ENCODE measurements at places on chromosomes 6 and 20. TPM values are rescaled to one million over a fixed set of nuclear protein-coding genes. Genes with fewer than 3 reads are reported as not detected.

LRRC1 gene
- total RNA-seq = 12.6 TPM

DNA sequence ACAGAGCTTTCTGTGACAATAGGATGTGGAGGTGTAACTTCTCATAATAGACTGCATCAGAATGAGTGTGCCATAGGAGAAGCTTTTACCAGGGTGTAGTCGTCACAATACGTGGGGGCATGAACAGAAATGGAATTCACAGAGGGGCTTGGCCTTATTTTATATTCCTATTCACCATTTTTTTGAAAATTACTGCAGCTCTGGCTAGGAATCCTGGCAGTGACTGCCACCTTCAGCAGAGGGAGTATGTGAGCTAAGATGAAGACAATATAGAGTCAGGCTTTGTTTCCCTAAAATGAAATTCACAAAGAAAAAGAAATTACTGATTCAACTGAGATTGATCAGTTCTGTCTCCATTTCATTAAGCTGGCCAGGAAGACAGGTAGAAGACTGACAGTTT, 13.9 kb downstream of the TOMM6 start:
- DNase-seq = no peak

- DNase-seq = no peak
Measured at GRCh38 chr6:12081771-12082170, 69.7 kb downstream of the HIVEP1 start.

DNA sequence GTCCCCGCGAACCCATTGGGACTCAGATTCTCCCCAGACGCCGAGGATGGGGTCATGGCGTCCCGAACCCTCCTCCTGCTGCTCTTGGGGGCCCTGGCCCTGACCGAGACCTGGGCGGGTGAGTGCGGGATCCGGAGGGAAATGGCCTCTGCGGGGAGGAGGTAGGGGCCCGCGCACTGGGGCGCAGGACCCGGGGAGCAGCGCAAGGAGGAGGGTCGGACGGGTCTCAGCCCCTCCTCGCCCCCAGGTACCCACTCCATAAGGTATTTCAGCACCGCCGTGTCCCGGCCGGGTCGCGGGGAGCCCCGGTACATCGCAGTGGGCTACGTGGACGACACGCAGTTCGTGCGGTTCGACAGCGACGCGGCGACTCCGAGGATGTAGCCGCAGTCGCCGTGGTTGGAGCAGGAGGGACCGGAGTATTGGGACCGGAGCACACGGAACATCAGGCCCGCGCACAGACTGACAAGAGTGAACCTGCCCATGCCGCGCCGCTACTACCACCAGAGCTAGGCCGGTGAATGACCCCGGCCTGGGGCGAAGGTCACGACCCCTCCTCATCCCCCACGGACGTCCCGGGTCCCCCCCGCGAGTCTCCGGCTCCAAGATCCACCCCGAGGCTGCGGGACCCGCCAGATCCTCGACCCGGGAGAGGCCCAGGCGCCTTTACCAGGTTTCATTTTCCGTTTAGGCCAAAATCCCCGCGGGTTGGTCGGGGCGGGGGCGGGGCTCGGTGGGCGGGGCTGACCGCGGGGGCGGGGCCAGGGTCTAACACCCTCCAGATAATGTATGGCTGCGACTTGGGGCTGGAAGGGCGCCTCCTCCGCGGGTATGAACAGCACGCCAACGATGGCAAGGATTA, 15.7 kb upstream of the HLA-A start:
- peak; percentile 77 for DNase-seq

DNA sequence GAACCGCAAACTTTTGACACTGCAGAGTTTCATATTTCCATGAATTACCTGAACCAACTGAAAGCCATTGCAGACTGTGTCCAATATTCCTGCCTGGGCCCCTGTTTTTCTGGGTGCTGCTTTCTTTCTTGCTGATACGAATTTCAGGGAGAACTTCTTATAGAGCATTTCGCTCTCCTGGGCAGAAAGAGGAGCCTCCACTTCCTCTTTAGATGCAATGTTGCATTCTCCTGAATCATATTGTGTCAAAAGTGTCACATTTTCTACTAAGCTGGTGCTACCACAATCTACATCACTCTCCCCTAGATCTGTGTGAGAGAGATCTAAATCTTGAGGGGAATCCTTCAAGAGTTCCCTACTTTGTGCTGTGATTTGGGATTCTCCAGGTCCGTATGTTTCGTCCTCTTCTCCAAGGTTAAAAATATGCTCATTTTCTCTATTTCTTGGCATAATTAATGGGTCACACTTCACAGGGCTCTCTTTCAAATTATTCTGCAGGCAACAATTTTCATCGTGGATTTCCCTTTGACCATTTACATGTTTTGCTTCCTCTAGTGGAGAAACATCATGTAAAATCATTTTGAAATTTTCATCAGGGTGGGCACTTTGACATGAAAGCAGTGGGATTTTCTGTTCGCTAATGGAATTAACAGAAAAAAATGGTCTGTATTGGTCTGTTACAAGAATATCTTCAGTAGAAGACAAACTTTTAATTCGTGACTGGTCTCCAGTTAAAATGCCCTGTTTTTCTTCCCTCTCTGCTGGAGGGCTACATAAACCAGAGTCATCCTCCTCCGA, 102.3 kb downstream of the DST start:
- no peak for DNase-seq

Measured in WTC11 (cell line).